ENCODE measurements at places on chromosomes 1 and 21.

DNA sequence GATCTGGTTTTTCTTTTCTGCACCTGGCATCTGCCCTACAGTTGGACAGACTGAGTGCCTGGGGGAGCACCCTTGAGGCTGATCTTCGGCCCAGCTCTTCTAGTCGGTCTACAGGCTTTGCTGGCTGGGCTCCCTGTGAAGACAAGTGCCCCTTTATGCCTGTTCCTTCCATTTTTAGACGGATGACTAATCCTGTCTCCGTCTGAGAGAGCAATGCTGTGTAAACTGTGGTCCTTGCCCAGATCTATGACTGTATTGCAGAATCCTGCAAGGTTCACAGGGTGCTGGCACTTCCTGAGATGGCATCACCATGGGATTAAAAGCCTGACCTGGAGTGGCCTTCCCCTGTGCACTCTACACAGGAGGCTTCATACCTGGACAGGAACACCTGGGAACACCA is 47.6 kb upstream of the SAMD13 start:
- no peak for DNase-seq

DNA sequence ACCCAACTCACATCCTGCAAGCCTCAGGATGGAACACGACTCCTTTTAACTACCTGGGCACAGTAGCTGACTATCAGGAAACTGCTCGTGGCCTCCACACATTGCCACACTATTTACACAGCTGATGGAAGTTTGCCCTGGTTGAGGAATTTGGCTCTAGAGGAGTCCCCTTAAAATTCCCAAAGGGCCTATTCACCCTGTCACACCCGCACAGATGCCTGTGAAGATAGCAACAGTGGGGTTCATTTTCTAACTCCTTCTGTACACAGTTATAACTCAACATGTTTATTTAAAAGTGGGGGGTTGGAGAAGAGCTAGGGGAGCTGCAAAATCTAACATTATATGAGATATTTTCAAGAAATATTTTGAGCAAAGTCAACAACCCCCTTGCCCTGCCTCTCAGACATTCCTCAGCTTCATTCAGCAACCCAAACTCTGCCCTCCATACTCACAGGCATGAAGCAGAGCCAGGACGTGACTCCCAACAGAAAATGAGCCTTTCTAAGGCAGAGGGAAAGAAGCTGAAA is 35.8 kb upstream of the CCN1 start:
- peak; percentile 10 for DNase-seq

DNA sequence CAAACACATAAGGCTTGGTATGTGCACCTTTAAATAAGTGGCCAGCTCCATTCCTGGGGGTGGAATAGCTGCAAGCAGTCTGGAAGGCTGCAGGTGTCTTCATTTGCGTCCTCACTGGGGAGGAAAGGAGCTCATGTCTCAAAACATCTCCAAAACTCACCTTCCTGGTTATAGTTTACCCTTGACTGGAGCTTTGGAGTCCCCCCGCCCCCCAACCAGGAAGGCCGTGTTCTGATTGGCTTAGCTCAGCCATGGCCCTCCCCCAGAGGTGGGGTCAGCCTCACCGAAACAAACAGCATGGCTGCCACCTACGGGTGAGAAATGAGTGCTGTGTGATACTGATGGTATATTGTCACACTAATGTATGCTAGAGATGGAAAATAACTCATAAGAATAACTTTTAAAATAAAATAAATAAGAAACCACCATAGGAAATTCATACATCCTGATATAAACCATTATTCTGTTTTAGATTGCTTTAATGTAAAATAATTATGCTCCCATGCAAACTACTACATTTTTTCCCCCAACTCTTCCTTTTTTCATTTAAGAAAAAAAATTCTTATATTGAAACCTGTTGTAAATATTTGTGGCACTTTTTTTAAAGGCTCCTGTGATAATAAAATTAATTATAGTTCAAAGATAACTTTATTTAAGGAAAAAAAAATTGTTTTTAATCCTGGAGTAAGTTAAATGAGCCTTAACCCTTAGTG is 90.8 kb downstream of the ZP4 start:
- peak; percentile 18 for DNase-seq

- no peak for DNase-seq
These were observed 43.2 kb downstream of the GDAP2 start for GRCh38 chr1:117886101-117886795.

Measured in HuH-7.5 (cell line).